ENCODE measurements at places on chromosomes 2 and 18.
A peak's percentile ranks its signal among the peaks of the same experiment; 100 is the strongest.

- no peak for DNase-seq
Measured at GRCh38 chr2:120683081-120683480, 52.6 kb upstream of the GLI2 start.

- DNase-seq: no peak
Measured at GRCh38 chr2:45896311-45896710, 244.8 kb downstream of the PRKCE start.

DNA sequence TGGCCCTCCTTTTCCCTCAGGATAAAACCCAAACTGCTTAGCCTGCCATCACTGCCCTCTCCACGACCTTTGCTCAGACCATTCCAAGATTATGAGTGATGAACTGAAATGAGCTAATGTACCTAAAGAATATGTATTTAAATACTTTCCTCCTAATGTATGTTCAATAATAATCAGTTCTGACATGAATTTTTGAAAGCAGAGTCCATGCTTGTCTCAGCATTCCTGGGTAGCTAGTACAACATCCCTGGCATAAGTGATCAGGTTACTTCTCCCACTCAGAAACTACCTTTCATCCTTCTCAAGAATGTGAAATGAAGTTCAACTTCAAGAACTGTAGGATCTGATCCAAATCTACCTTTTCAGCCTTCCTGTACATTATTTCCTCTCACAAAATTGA is 103.6 kb downstream of the UNC80 start:
- no peak for DNase-seq

- no peak for DNase-seq
Measured at GRCh38 chr2:180695586-180696401, 284.6 kb upstream of the UBE2E3 start.

GRCh38 chr2:188170356-188170755 is 121.3 kb upstream of the GULP1 start:
- DNase-seq: no peak

- DNase-seq: no peak
Measured at GRCh38 chr2:147541314-147541713, 303.5 kb upstream of the ACVR2A start.

- DNase-seq: no peak
Measured at GRCh38 chr2:1811971-1812350, 67.6 kb upstream of the PXDN start.

DNA sequence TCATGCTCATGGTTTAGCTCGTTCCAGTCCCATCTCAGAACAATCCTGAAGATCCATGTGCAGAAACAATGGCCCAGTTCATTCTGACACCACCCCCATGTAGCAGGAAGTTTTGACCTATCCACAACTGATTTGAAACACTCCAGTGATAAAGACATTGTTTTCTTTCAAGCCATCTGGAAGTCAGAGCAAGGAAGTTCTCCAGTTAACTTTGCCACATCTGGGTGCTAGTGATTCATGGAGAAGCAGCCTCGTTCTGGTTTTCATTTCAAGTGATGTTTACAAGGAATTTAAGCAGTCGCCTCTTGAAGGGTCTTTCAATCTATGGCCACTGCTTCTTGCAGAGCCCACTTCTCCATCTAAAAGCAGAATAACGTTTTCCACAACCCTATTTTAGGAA is 36.6 kb upstream of the TWIST2 start:
- DNase-seq: no peak

GRCh38 chr2:190425221-190425866 is 17.2 kb downstream of the MFSD6 start:
- no peak for DNase-seq

DNA sequence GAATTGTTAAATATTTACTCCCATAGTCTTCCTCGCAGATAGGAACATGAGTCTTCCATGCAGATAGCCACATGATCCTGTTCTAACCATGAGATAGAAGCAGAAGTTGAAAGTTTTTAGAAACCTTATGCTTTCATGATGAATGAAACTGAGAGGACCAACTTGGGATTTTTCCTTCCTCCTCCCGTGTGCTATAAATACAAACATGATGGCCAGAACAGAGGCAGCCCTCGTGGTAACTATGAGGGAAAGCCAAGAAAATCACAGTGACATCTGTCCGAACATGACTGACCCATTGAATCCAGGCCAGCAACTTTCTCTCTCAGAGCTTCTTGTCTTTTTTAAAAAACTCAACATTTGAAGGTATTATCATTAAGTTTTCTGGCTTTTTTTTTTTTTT is 78.5 kb downstream of the ACAA2 start:
- DNase-seq: no peak

DNA sequence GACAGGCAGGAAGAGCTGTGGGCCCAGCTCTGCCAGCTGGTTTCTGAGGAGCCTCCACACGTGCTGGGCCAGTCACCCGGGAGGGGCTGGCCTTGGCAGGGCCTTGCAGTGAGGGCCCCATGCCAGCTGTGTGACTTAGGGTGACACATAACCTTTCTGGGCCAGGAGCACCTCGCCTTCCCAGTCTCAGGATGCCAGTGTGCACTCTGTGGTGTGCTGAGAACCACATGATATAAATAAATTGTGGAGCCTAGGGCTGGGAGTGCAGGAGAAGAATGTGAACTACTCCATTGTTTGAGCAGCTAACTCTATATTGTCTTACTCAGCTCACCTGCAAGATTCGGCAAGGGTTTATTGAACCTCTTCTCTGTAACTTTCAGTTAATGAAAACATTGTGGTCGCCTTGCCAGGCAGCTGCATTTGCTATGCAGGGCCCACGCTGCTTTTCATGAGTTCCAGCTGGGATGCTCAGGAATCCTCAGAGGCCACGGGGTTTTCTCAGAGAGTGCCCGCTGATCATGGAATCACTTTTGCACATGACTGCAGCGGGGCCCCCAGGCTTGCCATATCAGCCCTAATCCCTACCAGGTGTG is 222.3 kb downstream of the SH3RF3 start:
- DNase-seq: peak; percentile 56

- no peak for DNase-seq
Measured at GRCh38 chr2:136004965-136005364, 19.5 kb upstream of the DARS1 start.

DNA sequence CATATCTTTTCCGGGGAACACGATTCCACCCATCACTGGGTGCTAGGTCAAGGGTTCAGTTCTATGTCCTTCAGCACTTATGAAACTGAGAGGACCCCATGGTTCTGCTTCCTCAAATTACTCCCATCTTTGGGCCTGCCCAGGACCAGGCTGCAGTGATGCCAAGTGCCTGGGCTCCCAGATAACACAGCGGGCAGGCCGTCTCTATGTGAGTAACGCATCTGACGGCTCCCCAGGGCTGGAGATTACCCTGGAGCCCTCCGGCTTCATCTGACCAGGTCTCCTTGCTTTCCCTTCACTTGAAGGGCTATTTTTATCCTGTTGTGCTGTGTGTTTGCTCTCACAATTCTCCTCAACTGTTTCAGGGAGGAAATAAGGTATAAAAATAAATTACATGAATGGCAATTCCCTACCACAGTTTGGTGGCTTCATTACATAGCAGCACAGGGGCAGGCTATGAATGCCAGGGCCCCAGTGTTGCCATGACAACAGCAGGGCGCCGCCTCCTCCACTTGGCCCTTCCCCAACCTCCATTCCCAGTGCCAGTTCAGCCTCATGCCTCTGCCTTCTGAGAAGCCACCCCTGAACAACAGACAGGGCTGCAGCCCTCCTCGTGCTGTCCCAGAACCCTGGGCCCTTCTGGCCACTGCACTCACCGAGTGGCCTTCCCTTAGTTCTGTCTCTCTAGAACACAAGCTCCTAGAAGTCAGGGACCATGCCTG is 25.4 kb upstream of the TMEM131 start:
- no peak for DNase-seq

DNA sequence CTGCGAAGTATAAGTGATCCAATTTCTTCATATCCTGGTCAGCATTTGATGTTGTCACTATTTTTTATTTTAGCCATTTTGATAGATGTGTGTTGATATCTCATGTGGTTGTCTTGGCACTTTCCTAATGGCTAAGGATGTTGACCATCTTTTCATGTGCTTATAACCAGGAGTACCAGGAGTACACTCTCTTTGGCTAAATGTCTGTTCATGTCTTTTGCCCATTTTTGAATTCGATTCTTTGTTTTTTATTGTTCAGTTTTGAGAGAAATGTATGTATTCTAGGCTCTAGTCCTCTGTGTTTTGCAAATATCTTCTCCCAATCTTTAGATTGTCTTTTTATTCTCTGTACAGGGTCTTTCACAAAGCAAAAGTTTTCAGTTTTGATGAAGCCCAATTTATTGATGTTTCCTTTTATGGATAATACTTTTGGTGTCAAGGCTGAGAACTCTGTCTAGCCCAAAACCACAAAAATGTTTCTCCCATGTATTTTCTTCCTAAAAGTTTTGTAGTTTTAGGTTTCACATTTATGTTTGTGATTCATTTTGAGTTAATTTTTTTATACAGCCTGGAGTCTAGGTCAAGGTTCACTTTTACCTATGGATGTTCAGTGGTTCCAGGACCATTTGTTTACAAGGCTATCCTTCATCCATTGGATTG is 65.4 kb downstream of the SDC1 start:
- no peak for DNase-seq

- DNase-seq: no peak
Measured at GRCh38 chr2:151481744-151482143, 72.0 kb downstream of the RIF1 start.

DNA sequence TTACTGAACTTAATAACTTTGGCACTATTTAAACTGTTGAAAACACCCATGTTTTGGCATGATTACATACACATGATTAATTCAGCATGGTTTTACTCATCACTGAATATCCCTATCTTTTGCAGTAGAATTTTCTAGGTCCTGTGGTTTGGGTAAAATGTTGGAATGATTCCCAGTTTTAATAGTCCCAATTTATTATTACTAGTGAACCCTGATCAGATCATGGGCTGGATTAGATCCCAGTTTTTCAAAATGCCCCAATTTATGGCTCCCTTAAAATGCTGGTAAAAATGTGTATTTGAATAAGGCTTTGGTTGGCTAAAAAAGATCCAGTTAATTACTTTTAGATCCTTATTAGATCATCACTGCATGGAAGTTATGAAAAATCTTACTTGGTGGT is 273.6 kb upstream of the NRP2 start:
- DNase-seq: no peak

DNA sequence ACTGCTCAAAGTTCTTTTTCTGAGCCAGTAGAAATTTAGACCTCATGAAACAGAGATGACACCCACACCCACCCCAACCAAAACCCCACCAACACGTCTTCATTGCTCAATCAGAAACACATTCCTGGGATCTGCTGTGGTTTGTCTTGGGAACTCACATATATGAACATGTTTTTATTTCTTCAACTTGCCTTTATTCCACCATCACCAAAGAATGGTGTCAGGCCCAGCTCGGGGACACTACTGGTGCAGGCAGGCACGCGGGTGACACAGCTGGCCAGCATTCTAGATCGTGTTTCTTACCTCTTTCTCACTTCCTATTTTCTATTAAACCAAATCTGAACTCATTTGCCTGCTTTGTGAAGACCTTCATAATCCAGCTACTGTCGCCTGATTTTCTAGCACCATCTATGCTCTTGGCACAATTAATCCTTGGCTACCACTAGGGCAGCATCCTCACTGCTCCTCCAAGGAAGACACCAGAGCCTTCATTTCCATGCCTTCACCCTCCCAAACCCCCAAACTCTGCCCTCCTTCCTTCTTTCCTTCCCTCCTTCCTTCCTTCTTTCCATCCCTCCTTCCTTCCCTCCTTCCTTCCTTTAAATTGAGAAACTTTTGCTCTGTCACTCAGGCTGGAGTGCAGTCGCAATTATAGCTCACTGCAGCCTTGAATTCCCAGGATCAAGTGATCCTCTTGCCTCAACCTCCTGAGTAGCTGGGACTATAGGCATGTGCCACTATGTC is 157.1 kb downstream of the BCL2 start:
- no peak for DNase-seq

DNA sequence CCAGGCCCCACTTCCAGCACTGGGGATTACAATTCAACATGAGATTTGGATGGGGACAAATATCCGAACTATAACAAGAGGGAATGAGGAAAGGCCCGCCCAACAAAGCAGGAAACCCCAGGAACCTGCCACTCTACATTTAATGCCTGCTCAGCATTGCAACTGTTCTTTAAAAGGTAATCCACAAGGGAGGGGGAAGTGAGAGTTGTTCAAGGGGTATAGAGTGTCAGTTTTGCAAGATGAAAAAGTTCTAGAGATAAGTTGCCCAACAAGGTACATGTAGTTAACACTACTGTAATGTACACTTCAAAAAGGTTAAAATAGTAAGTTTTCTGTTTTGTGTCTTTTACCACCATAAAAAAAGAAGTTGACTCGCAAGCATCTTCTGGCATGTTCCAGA is 137.6 kb downstream of the MBD2 start:
- DNase-seq: no peak

- DNase-seq: no peak
Measured at GRCh38 chr2:102005989-102006885, 14.5 kb downstream of the IL1R2 start.

GRCh38 chr2:187316040-187316439 is 132.0 kb downstream of the CALCRL start:
- no peak for DNase-seq

DNA sequence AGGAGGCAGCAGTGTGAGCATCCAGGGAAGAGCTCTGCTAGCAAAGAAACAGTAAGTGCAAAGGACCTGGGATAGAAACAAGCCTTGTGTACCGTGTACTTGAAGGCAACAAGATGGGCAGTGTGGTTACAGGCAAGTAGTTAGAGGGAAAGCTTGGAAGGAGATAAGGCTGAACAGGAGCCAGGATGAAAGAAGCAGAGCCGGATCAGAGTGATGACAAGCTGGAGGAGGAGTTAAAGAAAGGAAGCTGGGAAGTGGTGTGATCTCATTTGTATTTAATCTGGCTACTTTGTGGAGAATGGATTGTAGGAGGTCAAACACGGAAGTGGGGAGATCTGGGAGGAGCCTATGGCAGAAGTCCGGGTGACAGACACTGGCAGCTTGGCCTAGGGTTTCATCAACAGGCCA is 44.7 kb upstream of the VPS54 start:
- no peak for DNase-seq

- DNase-seq: peak; percentile 57
Measured at GRCh38 chr2:45889053-45889452, 237.6 kb downstream of the PRKCE start.

- DNase-seq: no peak
Measured at GRCh38 chr2:207163756-207164005, 2.1 kb downstream of the KLF7 start.

DNA sequence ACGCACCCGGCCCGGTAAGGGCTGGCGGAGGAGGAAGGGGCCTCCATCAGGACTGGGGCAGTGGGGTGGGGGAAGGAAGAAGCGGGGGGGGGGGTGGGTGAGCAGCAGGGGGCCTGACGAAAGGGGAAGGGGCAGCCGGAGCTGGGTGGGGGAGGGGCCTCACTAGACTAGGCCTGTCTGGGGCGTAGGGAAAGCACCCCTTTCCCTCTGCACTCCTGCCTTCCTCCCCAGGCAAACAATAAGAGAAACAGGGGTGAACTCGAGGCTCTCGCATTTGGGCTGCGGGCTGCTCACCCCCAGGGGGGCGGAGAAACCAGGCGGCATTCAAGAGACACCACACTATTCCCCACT is 82.7 kb upstream of the POMC start:
- peak; percentile 68 for DNase-seq

GRCh38 chr2:226772389-226773179 is 27.0 kb downstream of the IRS1 start:
- DNase-seq: no peak

GRCh38 chr2:237199577-237199976 is 113.9 kb downstream of the COPS8 start:
- peak; percentile 37 for DNase-seq

- DNase-seq: no peak
Measured at GRCh38 chr2:62568983-62569837, 63.2 kb upstream of the TMEM17 start.

GRCh38 chr2:27916293-27916995 is 25.9 kb downstream of the BABAM2 start:
- DNase-seq: no peak

Measured in activated CD8-positive, alpha-beta memory T cell treated with anti-CD3 and anti-CD28 coated beads, Interleukin-2, amount 50 U/mL, for 48 hours (primary cell).